Right renal cortex interstitium (tissue), 3 donors: ENCODE measurements at places on chromosomes 2 and 18. TPM values are rescaled to one million over a fixed set of nuclear protein-coding genes. Genes with fewer than 3 reads are reported as not detected.

DNA sequence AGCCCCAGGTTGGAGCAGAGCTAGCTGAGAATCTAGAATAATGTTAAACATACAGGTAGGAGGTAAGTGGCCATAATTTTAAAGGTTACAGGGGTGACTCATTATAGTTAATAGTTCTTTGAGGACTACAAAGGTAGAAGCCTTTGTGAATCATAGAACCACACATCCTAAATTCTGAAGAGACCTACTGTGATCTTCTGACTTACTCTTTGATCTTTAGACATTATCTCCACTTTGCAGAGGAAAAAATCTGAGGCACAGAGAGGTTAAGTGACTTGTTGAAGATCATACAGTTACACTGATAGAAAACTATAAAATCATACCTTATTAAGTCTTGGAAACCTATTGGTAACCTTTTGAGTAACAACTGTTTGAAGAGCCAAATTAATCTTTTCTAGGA, 1051.3 kb upstream of the NRXN1 start:
- DNase-seq, result no peak

GRCh38 chr2:43075811-43076585, 150.4 kb downstream of the ZFP36L2 start:
- DNase-seq, result no peak

DNA sequence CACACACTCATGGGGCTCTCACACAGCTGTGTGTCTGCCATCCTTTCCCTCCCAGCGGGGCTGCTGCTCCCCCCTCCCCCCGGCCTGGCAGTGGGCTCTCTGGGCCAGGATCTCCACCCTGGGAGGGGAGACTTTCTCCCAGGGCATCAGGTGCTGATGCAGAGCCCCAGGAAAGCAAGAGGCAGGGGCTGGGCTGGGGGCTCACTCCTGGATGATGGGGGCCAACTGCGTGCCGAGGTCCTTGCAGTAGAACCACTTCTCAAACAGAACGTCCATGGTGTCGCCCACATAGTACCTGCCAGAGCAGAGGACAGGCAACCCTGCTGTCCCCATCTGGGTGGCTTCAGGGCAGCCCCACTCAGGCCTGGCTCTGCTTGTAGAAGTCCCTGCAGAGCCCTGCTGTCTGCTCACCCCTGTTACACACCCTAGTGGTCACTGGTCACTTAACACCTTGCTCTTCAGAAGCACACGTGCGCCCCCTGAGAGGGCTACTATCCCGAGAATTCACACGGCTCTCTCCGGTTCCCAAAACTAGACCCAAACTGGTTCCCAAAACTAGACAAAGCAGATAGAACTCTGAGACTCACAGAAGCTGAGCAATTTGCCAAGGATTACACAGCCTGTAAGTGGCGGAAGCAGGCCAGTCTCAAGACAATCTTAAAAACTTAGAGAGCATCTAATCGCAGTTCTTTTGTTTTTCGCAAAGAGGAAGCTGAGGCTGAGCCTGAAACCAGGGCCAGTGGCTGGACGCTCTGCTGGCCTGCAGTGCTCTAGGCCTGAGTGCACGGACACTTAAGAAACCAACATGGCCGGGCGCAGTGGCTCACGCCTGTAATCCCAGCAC, 6.6 kb upstream of the OXER1 start:
- DNase-seq, result peak; percentile 17

DNA sequence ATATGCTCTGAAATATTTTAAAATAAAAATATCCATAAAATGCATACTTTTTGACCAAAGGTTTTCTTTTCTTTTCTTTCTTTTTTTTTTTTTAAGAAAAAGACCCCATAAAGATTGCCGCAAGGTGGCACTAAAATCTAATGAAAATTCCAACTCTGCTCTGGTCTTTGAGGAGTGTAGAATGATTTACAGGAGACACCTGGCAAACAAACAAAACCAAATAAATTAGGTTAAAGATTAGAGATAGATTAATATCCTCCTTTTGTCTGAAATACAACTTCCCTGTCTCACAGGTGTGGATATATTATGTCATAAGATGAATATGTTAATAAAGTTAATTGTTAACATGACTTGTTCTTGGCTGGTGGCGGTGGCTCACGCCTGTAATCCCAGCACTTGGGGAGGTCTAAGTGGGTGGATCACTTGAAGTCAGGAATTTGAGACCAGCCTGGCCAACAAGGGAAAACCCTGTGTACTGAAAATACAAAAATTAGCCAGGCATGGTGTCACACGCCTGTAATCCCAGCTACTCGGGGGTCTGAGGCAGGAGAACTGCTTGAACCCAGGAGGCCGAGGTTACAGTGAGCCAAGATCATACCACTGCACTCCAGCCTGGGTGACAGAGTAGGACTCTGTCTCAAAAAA, 3.5 kb upstream of the RHOB start:
- no peak for DNase-seq

GRCh38 chr2:124323321-124323720, 298.2 kb downstream of the CNTNAP5 start:
- no peak for DNase-seq

GRCh38 chr2:64296140-64296480, 151.9 kb upstream of the PELI1 start:
- DNase-seq, result no peak

Gene GBX2
- 0.41 TPM for polyA plus RNA-seq

GRCh38 chr2:56680971-56681631, 497.3 kb downstream of the CCDC85A start:
- no peak for DNase-seq

Gene OTOS
- polyA plus RNA-seq, result not detected

- DNase-seq, result no peak
Measured at GRCh38 chr18:49874238-49874637, 60.9 kb upstream of the ACAA2 start.

Gene GRHL1
- polyA plus RNA-seq, result 5.4 TPM

DNA sequence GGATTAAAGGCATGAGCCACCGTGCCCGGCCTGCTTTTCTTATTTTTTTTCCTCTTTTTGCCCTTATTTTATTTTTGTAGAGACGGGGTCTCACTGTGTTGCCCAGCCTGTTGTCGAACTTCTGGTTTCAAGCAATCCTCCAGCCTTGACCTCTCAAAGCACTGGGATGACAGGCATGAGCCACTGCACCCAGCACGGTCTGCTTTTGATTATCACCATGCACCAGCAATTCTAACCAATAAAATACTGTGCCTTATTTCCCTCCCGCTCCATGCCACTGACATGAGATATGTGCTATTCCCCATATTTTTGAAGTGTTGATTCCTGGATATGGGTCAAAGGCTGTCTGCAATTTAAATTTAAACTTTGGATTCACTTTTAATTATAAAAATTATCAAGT, 42.9 kb downstream of the ACYP2 start:
- DNase-seq, result no peak

DNA sequence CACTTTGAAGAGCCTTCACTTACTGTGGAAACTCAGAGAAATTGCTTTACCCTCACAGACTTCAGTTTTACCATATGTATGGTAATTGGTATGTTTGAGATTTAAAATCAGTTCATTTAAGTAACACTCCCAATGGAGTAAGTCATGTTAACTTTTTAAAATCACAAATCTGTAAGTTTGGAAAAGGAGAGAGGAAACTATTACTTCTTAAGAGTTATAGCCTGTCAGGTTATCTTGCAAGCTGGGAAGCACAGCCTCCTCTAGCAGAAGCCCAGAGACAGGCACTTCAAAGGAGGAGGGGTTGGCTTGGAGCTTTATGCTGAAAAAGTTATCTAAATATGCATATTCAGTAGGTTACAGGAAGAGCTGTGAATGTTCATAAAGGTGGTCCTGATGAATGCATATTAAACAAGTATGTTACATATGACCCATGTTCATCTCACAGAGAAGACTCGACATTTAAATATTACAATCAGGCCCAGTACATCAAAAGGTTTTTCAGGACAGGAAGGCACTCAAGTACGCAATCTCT, 102.5 kb downstream of the XRCC5 start:
- no peak for DNase-seq

DNA sequence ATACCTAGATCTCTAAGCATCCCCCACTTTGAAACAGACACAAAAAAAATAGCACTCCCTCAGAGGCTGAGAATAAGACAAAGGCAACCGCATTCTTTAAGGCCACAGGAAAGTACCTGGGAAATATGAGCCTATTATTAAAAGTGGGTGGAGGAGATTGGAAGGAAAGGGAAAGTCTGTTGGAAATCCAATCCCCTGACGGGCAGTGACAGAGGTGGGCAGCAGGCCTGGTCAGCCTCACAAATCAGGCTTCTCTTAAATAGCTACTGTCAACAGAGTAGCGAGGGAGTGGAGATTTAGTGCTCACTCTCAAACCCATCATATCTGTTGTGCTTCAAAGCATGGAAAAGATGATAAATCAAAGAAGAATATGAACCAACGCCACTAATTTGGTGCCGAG, 324.4 kb downstream of the ALK start:
- no peak for DNase-seq
